ENCODE measurements at places on chromosomes 2 and 18.

- DNase-seq, result peak; percentile 65
Measured at GRCh38 chr2:119523952-119524694, at the start of gene SCTR. SCTR (minus strand) TSS chr2:119524483; CDS start chr2:119524226, 257 bp downstream.

DNA sequence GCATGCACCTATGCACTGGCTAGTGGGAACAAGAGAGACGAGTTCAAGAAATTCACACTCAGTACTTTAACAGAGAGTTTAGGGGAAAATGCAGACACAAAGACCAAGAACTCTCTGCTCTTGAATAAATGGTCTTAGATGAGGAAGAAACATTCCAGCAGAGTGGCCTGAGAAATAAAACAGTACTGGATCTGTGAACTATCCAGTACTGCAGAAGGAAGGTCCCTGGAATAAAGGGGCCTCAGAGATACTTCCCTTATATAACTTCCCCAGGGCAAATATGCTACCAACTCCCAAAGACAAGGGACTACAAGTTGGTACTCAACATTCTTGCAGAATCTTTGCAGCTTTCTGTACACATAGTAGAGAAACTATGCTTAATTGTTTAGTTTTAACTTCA is 70.9 kb upstream of the ARL5A start:
- DNase-seq, result no peak

DNA sequence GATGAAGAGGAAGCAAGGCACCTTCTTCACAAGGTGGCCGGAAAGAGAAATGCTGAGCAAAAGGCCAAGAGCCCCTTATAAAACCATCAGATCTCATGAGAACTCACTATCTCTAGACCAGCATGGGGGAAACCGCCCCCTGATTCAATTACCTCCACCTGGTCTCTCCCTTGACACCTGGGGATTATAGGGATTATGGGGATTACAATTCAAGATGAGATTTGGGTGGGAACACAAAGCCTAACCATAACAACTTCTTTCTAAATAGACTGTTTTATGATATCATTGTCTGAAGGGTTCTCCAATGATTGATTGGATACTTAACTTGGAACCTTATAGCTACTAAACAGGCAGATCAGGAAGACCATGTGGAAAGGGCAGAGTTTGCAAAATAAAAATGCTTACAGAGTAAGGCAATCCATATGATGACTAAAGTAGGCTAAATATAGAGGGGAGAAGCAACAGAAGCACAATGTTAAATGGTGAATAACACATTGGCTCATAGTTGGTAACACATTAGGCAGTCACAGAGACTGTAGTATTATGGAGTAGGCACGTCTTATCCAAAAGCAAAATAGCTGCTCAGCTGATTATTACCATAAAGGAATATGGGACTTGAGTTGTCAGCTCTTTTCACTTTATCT is 179.0 kb downstream of the BARD1 start:
- DNase-seq, result no peak

GRCh38 chr2:236705295-236706105 is 135.9 kb downstream of the ACKR3 start:
- no peak for DNase-seq

DNA sequence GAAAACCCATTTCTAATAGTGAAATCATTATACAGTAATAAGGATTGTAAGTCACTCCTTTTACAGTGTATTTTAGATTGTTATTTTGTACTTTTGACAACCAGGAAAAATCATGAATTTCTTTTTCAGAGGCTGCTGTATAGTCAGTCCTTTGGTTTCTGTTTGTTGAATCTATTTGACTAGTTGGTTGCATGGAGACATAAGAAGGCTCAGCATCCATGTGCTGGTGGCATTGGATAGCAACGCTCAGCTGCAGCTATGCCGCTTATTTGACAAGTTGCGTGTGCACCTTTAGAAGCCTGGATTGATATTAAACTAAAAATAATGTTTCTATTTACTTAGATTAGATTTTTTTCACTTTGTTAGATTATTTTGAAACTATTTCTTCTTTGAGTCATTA is 254.1 kb upstream of the SYT4 start:
- no peak for DNase-seq

- DNase-seq, result no peak
Measured at GRCh38 chr2:14569294-14569693, 63.2 kb upstream of the LRATD1 start.

DNA sequence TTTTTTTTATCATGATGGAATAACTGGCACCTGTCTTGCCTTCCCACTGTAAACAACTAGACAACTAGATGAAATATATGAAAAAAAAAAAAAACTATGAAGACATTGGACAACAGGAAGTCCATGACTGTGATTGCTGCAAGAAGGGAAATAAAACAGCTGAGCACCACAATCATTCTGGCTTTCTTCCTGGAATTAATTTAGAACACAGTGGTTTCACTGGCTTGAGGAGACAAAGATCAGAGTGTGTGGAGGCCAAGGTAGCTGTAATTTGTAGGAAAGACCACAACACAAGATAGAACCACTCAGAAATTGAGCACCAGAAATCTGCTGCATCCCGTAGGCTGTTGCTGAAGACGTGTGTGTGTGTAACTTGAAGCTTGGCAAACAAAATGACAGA is 121.1 kb upstream of the PID1 start:
- no peak for DNase-seq

DNA sequence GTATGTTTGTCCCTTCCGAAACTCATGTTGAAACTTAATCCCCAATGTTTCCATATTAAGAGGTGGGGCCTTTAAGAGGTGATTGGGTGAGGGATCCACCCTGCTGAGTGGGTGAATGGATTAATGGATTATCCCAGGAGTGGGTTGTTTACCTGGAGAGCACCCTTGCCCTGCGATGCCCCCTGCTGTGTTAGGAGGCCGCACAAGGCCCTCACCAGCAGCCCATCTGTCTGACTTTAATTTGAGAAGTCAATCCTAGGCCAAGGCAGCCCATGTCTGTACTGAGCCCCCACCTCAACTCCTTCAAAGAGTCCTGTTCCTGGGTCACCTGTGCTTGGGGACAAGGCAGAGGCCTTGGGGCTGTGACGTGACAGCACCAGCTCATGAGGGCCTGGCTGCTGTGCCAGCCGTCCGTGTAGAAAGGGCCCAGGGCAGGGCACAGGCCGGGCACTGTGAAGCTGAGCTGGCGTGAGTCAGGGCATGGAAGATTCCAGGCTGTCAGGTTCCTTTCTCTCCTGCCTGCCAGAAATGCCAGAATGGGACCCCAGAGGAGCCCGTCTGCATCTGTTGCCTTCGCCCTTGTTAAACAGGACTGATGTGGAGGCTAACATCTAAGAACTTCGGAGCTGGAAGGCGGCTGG is 21.3 kb upstream of the TAF1B start:
- no peak for DNase-seq

GRCh38 chr2:5845798-5846330 is 153.7 kb downstream of the SOX11 start:
- no peak for DNase-seq

DNA sequence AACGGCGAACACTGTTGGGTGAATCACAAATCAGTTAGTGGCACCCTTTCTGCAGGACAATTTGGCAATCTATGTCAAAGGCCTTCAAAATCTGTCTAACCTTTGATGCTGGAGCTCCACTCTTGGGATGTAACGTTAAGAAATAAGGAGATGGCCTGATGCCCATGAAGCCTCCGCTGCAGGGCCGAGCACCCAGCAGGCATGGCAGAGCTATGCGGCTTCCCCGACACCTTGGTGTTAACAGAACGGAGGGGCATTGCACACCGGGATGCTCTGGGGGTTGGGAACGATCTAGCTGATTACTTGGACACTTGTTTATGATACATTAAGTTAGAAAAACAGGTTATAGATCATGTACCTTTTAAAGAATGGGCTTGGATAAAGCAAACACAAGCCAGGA is 265.3 kb downstream of the HDAC4 start:
- DNase-seq, result no peak

- no peak for DNase-seq
Measured at GRCh38 chr2:225117051-225117716, 74.9 kb upstream of the DOCK10 start.

GRCh38 chr2:28360058-28360717 is 32.5 kb upstream of the FOSL2 start:
- DNase-seq, result no peak

DNA sequence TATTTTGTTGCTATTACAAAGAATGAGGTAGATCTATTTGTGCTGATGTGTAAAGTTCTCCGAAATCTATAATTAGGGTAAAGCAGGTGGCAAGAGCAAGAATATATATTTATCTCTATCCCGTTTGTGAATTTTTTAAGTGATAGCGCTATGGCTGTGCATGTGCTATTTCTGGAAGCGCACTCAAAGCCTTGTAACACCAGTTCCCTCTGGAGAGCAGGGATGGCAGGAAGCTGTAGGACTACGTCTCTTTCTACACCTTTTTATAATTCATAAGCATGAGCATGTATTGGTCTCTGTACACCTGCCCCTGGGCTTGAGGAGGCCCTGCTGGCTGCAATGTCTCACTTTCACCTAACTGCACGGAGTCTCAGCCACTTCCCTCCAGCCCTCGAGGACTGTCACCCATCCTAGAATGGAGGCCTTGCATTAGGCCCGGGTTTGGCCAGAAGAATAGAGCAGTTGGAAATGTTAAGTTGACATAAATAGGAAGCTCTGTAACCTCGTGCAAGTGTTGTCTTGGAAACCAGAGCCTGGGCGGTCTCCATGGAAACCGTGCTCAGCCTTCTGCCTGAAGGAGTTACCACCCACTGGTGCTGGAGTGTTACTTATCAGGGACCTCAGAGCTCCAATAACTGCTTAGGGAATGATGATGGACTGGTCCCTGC is 20.9 kb downstream of the ITM2C start:
- no peak for DNase-seq

GRCh38 chr2:150292807-150293206 is 194.7 kb downstream of the RND3 start:
- DNase-seq, result no peak

- DNase-seq, result no peak
Measured at GRCh38 chr2:172446474-172447063, 19.2 kb downstream of the ITGA6 start.

GRCh38 chr2:203583701-203584100 is 48.6 kb upstream of the RAPH1 start:
- no peak for DNase-seq

DNA sequence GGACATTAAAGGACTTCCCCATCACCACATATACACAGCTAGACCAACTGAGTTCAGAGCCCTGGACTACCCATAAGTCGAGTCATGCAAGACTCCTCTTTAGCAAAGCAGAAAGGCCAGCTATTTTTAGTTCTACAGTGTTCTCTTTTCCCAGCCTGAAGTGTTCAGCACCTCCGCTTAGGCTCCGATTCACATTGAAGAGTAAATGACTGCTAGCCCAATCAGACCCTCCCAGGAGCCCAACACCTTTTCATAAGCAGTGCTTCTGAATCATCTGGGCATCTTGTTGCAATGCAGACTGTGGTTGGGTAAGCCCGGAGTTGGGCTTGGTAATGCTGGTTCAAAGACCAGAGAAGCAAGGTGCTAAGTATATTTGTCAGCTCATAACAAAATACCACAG is 138.6 kb upstream of the MSH6 start:
- DNase-seq, result no peak

DNA sequence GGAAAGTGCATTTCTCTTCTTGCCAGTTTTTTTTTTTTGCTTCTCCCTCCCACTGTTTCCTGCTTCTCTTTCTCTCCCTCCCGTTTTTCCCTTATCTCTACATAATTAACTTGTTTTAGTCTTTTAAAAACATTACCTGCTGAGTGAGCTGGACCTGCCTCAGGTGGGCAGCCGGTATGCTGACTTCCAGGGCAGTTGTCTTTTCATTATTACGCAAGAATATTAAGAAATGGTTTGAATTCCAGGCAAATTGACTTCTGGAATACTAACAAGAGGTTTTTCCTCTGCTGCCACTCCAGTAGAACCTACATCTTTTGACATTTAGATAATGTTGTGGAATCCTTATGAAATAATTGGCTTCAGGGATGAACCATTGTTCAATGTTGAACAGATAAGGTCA is 161.8 kb downstream of the THSD7B start:
- DNase-seq, result no peak

- DNase-seq, result no peak
Measured at GRCh38 chr18:10312326-10313015, 142.0 kb upstream of the APCDD1 start.

DNA sequence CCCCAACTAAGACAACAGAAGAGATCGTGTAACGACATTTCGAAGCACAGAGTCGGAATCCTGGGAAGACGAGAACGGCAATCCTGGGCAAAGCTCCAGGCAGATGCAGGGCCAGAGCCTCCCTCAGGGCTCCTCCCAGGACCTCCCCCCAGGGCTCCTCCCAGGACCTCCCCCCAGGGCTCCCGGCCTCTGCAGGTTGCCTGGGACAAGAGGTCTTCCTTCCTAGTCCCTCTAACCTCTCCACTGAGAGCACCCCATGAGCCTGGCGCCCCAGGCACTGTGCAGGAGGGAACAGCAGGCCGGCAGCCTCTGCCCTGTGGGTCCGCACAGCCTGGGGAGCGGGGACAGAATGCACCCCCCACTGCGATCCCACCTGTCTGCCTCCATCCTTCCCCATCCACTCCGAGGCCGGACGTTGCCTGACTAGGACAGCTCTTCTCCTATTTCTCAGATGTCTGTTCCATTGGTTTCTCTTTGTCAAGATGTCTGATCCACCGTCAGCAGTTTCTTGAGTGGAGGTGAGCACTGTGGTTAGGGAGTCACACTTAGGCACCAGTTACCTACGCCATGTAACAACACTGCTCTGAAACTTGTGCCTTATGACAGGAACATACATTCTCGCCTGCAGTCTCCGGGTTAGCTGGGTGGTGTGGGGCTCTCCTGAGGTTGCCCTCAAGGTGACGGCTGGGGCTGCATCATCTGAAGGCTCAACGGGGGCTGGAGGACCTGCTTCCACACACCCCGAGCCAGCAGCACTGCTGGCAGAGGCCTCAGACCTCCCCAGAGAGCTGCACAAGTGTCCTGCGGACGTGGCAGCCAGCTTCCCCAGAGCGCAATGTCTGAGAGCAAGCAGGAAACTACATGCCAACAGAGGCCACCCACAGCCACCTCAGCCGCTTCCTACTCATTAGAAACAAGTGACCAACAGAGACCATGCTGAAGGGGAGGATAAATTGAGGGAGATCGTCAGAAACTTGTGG is 28.9 kb downstream of the ADI1 start:
- DNase-seq, result no peak
